Activated T-cell treated with anti-CD3 and anti-CD28 coated beads, Interleukin-2, amount 50 U/mL, for 48 hours (primary cell): ENCODE measurements at places on chromosomes 3 and 15.
A peak's percentile ranks its signal among the peaks of the same experiment; 100 is the strongest.

- no peak for DNase-seq
Measured at GRCh38 chr3:167480748-167481147, 6.9 kb upstream of the SERPINI2 start.

GRCh38 chr15:77688693-77689092 lies 56.0 kb upstream of the LINGO1 start:
- DNase-seq: no peak

GRCh38 chr3:154955907-154956533 lies 124.1 kb upstream of the MME start:
- DNase-seq: no peak

- no peak for DNase-seq
Measured at GRCh38 chr3:105518806-105519418, 152.2 kb downstream of the ALCAM start.

DNA sequence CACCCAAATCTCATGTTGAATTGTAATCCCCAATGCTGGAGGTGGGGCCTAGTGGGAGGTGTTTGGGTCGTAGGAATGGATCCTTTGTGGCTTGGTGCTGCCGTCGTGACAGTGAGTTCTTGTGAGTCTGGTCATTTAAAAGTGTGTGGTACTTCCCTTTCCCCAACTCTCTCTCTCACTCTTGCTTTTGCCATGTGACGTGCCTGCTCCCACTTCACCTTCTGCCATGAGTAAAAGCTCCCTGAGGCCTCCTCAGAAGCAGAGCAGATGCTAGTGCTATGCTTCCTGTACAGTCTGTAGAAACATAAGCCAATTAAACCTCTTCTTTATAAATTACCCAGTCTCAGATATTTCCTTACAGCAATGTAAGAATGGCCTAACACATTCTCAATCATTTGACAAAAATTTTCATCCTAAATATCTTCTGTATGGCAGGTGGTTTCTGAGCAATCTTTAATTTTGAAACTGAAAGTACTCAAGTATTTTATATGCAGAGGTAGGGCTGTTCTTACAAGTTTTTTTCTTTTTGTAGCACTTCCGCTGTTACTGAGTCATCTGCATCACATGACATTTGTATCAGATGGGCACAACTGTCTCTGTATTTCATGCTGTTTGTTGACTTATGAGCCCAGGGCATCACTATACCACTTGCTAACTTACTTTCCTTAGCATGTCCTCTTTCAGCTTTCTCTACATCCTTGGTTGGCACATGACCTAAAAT lies 8.8 kb downstream of the RPL39L start:
- peak; percentile 49 for DNase-seq

DNA sequence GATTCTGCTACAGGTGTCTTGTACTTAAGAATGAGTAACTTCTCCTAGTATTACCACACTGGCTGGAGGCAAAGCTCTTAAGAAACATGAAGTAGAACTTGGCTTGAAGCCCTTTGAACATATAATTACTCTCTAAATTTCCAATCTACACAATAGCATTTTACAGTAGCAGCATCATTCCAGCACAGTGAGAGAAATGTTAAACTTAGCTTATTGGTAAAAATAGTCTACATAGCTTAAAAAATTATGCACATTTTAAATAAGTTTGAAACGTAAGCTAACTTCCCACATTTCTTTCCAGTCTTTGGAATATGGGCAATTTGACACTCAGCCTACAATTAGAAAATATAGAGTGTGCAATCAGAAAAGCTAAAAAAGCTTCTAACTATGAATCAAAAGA lies 32.8 kb upstream of the TOP2B start:
- no peak for DNase-seq

DNA sequence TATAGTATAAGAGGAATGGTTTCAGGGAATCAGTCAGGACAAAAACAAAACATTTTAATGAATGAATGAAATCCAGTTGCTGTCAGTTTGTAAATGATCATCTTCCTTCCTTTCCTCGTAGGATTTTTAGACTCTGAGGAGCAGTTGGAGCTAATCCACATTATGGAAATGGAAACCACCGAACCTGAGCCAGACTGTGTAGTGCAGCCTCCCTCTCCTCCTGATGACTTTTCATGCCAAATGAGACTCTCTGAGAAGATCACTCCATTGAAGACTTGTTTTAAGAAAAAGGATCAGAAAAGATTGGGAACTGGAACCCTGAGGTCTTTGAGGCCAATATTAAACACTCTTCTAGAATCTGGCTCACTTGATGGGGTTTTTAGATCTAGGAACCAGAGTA lies 3.1 kb downstream of the TIPARP start:
- no peak for DNase-seq

DNA sequence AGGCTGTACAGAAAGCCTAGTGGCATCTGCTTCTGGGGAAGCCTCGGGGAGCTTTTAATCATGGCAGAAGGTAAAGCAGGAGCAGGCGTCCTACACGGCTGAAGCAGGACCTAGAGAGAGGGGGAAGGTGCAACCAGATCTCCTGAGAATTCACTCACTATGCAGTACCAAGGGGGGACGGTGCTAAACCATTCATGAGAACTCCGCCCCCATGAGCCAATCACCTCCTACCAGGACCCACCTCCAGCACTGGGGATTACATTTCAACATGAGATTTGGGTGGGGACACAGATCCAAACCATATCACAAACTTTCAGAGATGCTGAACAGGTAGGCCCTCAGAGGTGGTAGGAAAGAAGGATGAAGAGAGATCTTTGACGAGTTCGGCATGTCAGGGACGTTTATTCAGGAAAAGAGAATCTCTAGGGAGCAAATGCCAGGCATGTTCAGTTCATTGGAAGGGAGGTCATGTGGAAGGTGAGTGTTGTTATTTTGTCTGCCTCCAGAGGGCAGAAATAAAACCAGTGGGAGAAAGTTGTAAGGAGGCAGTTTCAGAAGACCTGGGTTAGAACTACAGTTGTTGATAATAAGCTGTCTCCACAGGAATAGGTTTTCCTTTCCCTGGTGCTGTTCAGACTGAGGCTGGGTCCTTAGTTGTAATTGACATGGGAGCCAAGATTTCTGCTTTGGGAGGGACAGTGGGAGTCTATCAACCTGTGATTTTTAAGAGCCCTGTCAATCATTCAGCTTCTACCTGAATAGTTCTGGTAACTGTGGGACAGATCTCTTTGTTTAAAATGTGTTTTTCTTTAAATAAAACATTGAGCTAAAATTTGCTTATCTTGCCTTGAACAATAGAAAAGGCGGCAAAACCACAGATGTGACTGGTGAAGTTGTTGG lies 4.3 kb upstream of the FNDC3B start:
- DNase-seq: no peak

DNA sequence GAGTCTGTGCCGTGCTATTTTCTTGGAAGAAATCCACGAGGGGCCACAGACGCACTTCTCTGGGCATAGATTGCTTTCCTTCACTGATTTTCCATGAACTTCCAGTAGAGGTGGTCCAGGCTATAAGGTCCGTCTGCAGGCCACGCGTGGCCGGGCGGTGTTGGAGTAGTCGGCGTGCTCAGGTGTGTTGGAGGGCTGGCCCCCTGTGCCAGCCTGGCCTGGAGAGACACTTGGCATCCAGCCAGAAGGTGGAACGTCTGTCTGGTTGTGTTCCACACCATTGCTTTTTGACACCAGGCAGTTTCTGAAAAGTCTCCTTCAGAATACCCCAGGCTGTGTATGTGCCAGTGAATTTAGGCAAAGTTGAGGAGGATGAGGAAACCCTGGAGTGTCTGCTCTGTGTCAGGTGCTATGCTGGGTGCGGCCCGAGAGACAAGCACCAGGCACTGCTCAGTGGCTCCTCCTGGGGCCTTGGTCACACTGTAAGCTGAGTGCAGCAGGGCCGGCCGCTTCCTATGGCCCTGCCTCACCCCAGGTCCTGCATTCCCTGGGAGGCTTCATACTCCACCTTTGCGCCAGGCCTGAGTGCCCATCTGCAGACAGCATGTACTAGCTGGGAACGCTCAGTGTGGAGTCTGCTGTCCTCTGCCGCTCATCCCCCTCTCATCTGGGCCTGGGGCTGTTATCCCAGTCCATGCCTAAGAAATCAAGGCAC lies 52.1 kb upstream of the TAMM41 start:
- no peak for DNase-seq

GRCh38 chr3:173064631-173065030 lies 76.4 kb downstream of the SPATA16 start:
- DNase-seq: no peak

GRCh38 chr15:63360170-63360569 lies 21.5 kb downstream of the CA12 start:
- DNase-seq: no peak

DNA sequence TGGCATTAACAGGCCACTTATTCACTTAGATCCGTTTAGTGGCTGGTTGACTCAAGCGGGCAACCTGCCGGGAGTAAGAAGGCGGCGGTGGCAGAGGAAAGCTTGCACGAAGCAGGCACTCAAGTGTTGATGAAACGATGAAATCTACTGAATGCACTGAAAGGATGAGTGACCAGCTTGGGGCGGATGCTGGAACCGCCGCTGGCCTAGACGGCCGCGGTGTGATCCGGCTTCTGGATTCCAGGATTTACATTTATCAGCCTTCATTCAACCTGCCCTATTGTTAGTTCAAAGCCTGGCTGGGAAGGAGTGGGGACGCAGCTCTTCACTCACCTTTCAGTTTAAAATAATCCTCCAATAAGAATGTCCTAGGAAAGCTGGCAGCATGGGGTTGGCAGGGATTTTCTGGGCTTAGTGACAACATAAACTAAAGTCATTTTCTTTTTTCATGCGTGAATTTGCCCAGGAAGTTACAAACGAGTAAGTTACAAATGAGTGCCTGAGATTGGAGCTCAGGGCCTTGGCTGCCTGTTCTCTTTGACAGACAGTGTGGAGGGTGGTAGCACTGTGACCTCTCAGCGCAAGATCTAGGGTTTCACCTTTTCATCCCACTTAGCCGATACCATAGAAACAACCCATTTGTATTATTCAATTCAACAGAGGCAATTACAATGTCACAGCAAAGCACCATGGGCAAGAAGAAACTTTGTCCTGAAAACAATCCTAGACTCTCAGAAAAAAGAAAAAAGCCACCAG lies 1.1 kb upstream of the PLCH1 start:
- DNase-seq: peak; percentile 23
